Stimulated activated CD4-positive, alpha-beta T cell treated with anti-CD3 and anti-CD28 coated beads, Interleukin-4, amount 100 ng/mL, for 4 hours (primary cell): ENCODE measurements at places on chromosomes 2 and 18.

- DNase-seq: no peak
Measured at GRCh38 chr2:60505880-60506260, 47.6 kb downstream of the BCL11A start.

DNA sequence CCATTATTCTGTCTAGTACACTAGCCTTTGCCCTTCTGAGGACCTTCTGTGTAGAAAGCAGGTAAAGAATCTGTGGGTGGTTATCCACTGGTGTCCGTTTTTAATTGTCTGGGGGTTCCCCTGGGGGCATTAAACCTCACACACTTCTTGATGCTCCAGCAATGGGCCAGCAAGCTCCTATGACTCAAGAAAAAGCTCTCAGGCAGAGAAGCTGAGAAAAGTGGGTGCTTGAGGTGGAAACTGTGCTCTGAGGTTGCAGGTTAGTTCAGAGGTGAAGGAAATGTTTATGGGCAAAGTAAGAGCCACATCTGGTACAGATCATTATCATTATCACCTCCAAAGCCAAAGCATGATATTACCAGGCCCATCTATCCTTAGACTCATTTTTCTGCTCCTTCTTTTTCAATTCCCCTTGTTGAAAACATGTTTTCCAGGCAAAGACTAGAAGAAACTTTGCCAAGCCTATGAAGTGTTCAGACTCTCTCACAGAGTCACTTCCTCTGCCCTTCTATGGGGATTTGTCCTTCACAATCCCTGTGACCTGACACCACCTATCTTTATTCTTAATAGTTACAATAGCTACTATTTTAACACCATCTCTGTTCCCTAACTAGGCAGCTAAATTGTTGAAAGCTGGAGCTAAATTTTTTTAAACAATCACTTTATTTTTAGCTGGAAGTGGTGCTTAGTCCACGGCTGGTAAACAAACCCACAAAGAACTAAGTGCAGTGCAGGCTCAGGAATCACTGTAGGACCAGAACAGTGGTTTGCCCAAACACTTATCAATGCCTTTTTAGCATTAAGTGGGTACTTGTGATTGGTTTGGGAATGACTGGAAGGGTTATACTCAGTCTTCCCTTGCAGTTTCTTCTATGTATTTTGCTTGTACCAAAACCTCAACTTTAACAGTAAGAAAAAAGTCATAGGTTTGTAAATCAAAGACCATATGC, 512.8 kb upstream of the POU3F3 start:
- DNase-seq: no peak

- DNase-seq: no peak
Measured at GRCh38 chr18:79887181-79888000, 64.1 kb downstream of the SLC66A2 start.

DNA sequence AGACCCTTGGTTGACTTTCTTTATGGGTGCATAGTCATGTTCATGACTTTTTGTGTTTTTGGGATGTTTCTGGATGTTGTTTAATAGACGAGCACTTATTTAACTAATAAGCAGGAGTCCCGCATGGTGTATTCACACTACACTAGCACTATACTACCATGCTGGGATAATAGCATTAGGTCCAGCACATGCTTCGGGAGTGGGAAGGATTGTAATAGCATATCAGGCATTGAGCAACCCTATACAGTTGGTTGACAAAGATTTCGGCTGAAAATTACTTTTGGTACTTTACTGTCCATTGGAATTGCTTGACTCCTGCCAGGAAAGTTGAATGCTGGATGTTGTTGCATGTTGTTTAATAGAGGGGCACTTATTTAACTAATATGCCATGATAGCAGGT, 2.8 kb downstream of the SH3RF3 start:
- DNase-seq: no peak

DNA sequence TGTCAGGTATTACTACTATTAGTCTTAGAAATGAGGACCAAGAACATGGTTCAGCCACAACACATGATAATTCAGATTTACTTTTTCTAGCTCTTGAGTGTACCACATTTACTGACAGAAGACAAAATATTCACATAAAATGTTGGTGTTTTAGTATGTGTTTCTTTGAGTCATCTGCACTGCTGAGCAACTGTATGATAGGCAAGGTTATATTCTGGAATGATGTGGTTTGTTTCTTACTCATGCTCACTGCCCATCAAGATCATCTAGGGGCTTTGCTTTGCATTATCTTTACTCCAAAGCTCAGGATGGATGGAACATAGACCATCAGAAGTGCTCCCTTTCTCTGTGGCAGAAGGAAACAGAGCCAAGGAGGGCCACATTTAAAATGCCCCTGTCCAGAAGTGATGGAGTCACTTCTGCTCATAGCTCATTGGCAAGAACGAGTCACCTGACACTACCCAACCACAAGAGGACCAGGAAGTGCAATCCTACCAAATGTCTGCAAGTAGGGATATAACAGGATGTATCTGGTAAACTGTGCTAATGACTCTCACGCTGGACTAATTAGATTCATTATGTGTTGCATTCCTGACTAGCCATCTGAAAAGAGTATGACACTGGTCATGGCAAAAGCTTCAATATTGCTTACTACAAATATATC, 81.5 kb downstream of the DIS3L2 start:
- no peak for DNase-seq

GRCh38 chr2:63059793-63060471, 9.3 kb downstream of the OTX1 start:
- no peak for DNase-seq

GRCh38 chr2:146785101-146785500, 1059.7 kb upstream of the ACVR2A start:
- DNase-seq: no peak

DNA sequence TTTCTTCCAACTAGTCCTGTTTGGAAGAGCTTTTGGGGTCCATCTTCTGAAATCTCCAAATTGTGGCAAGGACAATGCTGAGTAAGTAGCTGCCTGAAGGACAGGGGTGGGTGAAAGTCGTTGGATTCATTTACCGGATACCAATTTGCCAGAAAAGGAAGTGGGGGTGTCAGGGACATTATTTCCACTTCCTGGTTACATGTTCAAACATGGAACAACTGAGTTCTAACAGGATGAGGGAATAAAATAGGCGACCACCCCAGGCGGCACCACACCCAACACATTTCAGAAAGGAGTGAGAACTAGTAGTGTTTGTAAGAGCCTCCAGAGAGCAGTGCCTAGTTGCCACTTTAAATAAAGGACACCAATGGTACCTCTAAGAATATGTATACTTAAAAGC, 158.6 kb upstream of the SERTAD2 start:
- no peak for DNase-seq

GRCh38 chr2:226660526-226660925, 139.1 kb downstream of the IRS1 start:
- no peak for DNase-seq

GRCh38 chr2:227816507-227817294, 3.1 kb downstream of the CCL20 start:
- no peak for DNase-seq

- DNase-seq: no peak
Measured at GRCh38 chr2:46770622-46771021, 145.0 kb downstream of the MCFD2 start.

- DNase-seq: no peak
Measured at GRCh38 chr2:178860551-178860950, 53.3 kb upstream of the TTN start.
